SK-N-SH (cell line): ENCODE measurements at places on chromosomes 12 and 14.
A peak's percentile ranks its signal among the peaks of the same experiment; 100 is the strongest.

GRCh38 chr12:22518060-22518719 lies 26.2 kb downstream of the C2CD5 start:
- no peak for DNase-seq

DNA sequence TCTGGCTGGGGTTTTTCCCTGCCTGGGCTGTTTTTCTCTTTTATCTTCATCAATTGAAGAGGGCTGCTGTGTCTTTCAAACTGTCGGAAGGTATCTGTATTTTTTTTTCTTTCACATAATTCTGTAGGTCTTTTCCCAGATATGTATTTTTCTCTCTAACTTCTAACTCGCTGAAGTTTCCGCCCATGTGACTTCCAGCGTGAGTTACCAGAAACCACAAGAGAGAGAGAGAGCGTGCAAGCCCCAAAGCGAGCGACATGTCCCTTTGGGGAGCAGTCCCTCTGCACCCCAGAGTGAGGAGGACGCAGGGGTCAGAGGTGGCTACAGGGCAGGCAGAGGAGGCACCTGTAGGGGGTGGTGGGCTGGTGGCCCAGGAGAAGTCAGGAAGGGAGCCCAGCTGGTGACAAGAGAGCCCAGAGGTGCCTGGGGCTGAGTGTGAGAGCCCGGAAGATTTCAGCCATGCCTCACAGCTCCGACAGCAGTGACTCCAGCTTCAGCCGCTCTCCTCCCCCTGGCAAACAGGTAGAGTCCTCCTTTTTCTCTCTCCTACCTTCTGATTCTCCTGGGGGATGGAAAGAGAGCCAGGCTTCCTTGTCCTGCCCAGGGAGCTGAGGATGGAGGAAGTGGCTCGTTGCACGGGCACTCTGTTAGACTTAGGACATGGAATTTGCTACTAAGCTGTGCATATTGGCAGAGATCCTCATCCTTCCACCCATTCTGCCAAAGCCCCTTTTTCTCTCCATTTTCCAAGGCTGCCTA lies at the start of gene BATF:
TSS of gene BATF (plus strand) at position 246 of the 759 bp plus-strand sequence. CDS start at position 460, 214 bp downstream.
- DNase-seq: no peak

GRCh38 chr12:18552829-18553228 lies 185.0 kb downstream of the PLCZ1 start:
- DNase-seq: peak; percentile 1

- DNase-seq: no peak
Measured at GRCh38 chr12:13326076-13326475, 129.6 kb downstream of the EMP1 start.

GRCh38 chr12:118035190-118036041 lies 18.9 kb downstream of the RFC5 start:
- peak; percentile 27 for DNase-seq

DNA sequence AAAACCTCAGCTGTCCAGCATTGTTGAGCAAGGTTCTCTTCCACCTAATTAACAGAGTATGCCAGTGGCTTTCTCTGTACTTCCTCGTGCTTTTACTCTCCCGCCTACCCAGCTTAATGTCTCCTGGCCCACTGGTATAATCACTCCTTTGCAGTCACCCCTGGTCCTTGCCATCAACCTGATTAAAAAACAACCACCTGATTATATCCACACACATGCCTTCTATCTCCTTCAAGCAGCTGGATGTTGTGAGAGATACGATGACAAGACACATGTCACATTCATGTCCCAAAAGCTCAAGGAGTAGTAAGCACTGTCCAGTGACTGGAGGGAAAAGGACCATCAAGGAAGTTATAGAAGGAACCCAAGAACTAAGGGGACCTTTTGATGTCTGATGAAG lies 241.3 kb upstream of the GRIP1 start:
- DNase-seq: no peak

GRCh38 chr12:58104351-58104755 lies 163.0 kb downstream of the ATP23 start:
- no peak for DNase-seq

GRCh38 chr12:15527201-15528080 lies 205.1 kb downstream of the PTPRO start:
- DNase-seq: no peak

GRCh38 chr12:130424858-130425697 lies 87.4 kb downstream of the PIWIL1 start:
- no peak for DNase-seq

GRCh38 chr12:20368114-20368650 lies at the start of gene PDE3A:
TSS of gene PDE3A (plus strand) at chr12:20368537. CDS start at chr12:20369285, 748 bp downstream.
- DNase-seq: peak; percentile 80

GRCh38 chr12:45184147-45184963 lies 31.5 kb upstream of the ANO6 start:
- no peak for DNase-seq

- no peak for DNase-seq
Measured at GRCh38 chr14:101824339-101824727, 62.8 kb downstream of the PPP2R5C start.

DNA sequence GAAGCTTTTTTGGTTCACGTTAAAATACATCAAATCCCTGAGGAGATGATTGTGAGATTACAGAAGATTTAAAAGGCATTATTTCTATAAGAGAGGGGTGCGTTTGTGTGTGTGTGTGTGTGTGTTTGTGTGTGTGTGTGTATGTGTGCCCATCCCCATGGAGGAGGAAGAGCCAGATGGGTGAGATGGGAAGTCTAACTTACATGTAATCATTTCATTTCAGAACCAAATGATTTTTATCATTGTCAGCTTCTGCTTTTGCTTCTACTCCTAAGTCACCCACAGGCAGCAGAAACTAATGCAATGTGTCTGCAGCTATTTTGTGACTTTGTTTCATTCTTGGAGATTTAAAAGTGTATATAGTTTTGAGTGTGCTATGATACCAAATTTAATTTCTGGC lies 68.7 kb downstream of the SLC4A8 start:
- DNase-seq: no peak
